ENCODE measurements at places on chromosomes 7 and 10.
A peak's percentile ranks its signal among the peaks of the same experiment; 100 is the strongest.

GRCh38 chr7:32574626-32575025 is 79.3 kb downstream of the AVL9 start:
- DNase-seq, result no peak

- no peak for DNase-seq
Observed at GRCh38 chr7:14748461-14748860, 154.1 kb downstream of the DGKB start.

GRCh38 chr7:77532247-77532646 is 4.8 kb upstream of the PTPN12 start:
- DNase-seq, result no peak

GRCh38 chr10:29240986-29241660 is 47.7 kb upstream of the LYZL1 start:
- DNase-seq, result no peak

DNA sequence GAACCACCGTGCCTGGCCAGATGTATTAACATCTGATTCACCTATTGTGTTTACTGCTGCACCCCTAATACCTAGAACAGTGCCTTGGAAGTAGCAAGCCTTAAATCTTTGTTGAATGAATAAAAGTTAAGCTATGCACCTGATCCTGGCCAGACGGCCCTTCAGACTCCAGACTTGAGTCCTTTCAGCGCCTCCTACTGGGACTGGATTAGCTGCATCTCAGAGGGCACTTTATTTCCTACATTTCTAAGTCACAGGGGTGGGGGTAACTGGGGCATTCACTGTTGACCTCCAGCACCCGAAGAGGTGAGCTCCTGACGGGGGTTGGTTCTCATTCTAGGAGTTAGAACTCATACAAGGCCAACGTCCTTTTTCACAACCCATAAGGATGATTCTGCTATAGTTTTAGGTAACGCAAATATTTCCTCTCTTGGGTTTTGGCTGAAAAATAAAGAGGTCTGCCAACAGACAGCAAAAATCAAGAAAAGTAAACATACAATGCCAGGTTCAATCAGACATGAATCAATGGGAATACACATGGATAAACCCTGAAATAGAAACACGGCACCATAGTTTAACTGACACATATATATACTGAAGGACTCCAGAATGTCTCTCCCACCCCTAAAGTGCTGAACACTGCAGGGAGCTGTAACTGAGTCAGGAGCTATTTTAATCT is 48.0 kb upstream of the DLG5 start:
- DNase-seq, result peak; percentile 40

DNA sequence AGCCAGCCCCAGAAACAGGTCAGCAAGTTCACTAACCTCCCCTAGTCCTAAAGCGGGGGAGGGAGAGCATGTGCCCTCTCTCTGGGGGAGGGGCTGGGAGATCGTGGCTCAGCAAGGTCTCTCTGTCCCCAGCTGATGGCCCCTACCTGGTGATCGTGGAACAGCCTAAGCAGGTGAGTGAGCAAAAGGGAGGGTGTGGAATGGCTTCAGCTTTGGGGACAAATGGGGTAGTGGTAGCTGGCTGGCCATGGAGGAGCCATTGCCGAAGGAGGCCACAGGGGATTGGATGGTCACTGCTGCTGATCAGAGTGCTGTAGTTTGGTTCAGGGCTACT is 779 bp downstream of the NFKB2 start:
- no peak for DNase-seq

- no peak for DNase-seq
Observed at GRCh38 chr7:134741907-134742635, 37.4 kb upstream of the CALD1 start.

- DNase-seq, result no peak
Observed at GRCh38 chr10:132475086-132475485, 62.5 kb upstream of the INPP5A start.
